Stimulated activated CD4-positive, alpha-beta T cell treated with anti-CD3 and anti-CD28 coated beads, Interleukin-1b, Interleukin-23, amount 100 ng/mL, for 1 hour (primary cell): ENCODE measurements at places on chromosomes 5 and 9.

GRCh38 chr9:12415361-12415760 lies 277.8 kb upstream of the TYRP1 start:
- DNase-seq: no peak

DNA sequence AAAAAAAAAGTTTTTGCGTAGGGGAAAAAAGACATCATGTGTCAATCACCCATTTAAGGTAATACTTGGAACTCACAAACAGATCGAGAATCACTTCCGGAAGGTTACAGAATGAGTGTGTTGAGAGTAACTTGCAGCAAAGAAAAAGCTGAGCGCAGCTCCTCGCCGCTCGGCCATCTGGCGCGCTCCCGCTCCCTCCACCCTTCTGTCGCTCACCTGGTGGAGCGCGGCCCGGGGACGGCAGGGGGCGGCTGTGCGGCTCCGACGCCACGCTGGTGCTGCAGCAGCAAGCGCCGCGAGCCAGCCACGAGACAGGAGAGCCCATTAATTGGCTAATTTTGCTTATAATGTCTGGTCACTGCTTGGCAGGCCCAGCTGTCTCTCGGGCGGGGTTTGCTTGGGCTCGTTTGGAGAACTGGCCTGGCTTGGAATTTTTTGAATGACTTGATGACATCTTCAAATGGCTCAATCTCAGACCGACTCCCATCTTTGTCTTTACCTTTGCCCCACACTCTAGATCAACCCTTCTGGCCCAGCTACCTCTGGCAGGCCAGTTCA lies 601.8 kb downstream of the CCDC171 start:
- no peak for DNase-seq

GRCh38 chr9:97840521-97840920 lies 12.5 kb upstream of the FOXE1 start:
- no peak for DNase-seq

GRCh38 chr9:123835821-123836220 lies 94.1 kb downstream of the DENND1A start:
- no peak for DNase-seq

DNA sequence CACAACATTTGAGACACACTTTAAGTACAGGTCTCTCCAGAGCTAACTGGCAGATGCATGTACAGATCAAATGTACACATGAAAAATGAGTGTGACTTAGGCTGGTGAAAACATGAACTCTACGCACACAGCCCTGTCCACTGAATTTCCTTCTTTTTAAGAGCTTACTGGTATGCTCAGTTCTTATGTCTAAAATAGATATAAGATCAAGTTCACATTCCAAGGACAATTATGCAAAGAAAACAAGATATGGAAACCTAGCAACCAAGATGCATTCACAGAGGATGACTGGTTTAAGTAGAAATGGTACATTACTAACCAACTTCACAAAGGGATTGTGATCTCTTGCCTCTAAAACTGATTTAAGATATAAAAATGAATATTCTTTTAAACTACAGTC lies 56.7 kb downstream of the TLE1 start:
- DNase-seq: no peak

GRCh38 chr5:167414611-167415010 lies 876.8 kb upstream of the WWC1 start:
- no peak for DNase-seq

GRCh38 chr9:136713550-136713949 lies 1.2 kb downstream of the DIPK1B start:
- no peak for DNase-seq

GRCh38 chr9:120197605-120198004 lies 382.4 kb downstream of the CDK5RAP2 start:
- no peak for DNase-seq

GRCh38 chr5:170342153-170342725 lies 44.7 kb upstream of the LCP2 start:
- no peak for DNase-seq

- DNase-seq: no peak
Observed at GRCh38 chr9:126365780-126366179, 39.2 kb downstream of the MVB12B start.

DNA sequence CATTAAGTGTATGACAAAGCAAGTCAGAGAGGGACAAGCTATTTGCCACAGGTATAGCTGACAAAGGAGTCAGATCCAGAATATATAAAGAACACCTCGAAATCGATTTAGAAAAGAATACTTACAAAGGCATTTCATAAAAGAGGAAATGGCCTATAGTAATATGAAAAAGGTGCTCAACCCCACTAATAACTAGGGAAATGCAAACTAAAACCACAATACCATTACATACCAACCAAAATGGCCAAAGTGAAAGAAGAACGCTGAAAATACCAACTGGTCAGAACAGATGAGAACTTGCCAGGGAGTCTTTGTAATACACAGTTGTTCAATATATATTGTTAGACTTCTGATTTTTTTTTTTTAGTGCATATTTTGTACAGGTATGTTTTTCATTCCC lies 152.9 kb downstream of the CDC42SE2 start:
- DNase-seq: no peak

GRCh38 chr9:19229595-19230354 lies 718 bp upstream of the DENND4C start:
- DNase-seq: no peak

DNA sequence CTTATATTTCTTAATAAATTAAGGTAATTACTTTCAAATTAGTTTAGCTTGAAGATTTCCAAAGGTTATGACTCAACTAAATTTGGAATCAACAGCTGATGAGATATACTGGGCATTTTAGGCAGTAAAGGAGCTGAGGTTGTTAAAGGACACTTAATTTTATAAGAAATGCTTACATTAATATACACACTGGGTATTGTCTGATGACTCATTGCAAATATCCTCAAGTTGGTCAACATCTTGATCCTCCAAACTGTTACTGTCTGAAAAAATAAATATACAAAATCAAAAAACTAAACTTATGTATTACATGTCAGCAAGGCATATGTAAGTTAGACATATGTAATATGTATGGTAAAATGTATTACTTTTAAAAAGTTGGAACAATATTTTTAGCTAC lies 3.4 kb downstream of the GFM2 start:
- DNase-seq: no peak

- no peak for DNase-seq
Observed at GRCh38 chr5:9972059-9972458, 277.6 kb downstream of the ATPSCKMT start.

GRCh38 chr5:89230178-89230577 lies 347.2 kb upstream of the MEF2C start:
- no peak for DNase-seq

DNA sequence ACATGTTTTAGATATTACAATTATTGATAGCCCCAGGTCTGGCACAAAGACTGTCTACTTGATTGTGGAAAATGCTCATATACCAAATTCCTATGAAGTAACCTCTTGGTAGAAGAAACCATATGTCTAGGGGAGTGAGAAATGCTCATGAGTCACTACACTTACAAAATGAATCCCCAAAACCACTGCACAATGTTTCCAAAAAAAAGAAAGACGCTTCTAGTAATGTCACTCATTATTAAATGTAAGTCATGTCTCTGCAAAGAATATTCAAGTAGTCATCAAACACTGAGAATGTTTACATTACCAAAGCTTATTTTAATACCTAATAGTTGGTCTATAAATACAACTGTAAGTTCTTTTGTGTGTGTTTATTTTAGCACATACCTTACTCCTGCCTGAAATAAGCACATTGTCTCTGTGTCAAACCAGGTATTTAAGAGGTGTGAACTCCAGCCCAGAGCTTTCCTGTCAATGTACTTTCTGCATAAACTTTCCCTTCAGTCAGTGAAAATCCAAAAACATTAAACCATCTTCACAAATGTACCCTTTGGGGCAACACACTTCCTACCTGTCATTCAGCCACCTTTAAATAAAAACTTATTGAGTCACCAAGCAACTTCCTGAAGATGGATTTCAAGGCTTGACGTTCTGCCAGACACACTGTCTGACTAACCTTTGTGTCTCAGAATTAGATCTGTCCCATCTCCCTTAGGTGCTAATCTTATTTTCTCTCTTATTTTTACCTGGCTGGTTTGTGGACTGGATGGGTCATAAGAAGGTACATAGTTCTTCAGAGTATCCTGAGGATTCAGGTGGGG lies 194.0 kb downstream of the NFIB start:
- no peak for DNase-seq
